Glomerular endothelial cell (primary cell): ENCODE measurements at places on chromosomes 12 and 14. TPM values are rescaled to one million over a fixed set of nuclear protein-coding genes. Genes with fewer than 3 reads are reported as not detected.

RAP1B gene
- total RNA-seq, result 262 and 301 TPM in 2 replicates

DNA sequence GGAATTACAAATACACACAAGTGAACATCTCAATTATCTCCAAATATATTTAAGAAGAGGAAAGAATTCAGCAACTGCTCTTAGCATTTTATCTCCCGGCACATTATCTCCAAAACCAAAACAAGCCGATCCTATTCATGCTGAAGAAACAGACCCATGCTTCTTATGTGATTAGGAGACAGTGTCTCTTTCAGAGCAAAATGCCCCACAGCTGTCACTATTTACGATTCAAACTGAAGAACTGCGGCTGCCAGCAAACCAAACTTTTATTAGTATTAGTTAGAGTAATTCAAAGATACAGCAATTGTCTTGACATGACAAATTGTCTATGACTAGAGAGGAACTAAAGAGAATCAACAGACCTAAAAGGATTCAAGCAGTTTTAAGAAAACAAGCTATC, 79.4 kb downstream of the SETD3 start:
- no peak for DNase-seq

GUCY2C gene
- not detected in 2 replicates for total RNA-seq

- DNase-seq, result no peak
Measured at GRCh38 chr12:121873216-121873569, 14.5 kb upstream of the HPD start.

RNASE3 gene
- total RNA-seq, result not detected in 2 replicates
